ENCODE measurements at places on chromosomes 6 and 20. TPM values are rescaled to one million over a fixed set of nuclear protein-coding genes. Genes with fewer than 3 reads are reported as not detected.

Gene ECT2L
- 2.8 TPM for total RNA-seq

- DNase-seq, result no peak
Observed at GRCh38 chr6:53426667-53427270, 78.0 kb upstream of the ELOVL5 start.

GRCh38 chr6:89081423-89082322 lies 1.1 kb downstream of the PNRC1 start:
- DNase-seq, result peak; percentile 99

Gene SUN5
- total RNA-seq, result not detected

Gene PRL
- not detected for total RNA-seq

Gene IRF4
- total RNA-seq, result 0.65 TPM

- DNase-seq, result no peak
Observed at GRCh38 chr6:117810269-117810668, 96.8 kb upstream of the SLC35F1 start.

Data from left cardiac atrium (tissue), 4 donors.